Testis (tissue), 5 donors: ENCODE measurements at places on chromosomes 13 and 19. TPM values are rescaled to one million over a fixed set of nuclear protein-coding genes. Genes with fewer than 3 reads are reported as not detected.

GRCh38 chr19:49932041-49932451 lies 2.7 kb upstream of the NUP62 start:
- no peaks in the 10 kb centered on the region for H3K27me3 ChIP-seq
- H3K4me3 ChIP-seq: no peak overlapping the region
- peaks cover 14% of the 10 kb centered on the region for H3K4me1 ChIP-seq
- no peaks in the 10 kb centered on the region for H3K36me3 ChIP-seq

- no peak for DNase-seq
- no peaks in the 10 kb centered on the region for H3K4me1 ChIP-seq
- H3K36me3 ChIP-seq: no peaks in the 10 kb centered on the region
- H3K27ac ChIP-seq: no peak overlapping the region
- H3K4me3 ChIP-seq: no peak overlapping the region
- H3K27me3 ChIP-seq: no peaks in the 10 kb centered on the region
Measured at GRCh38 chr13:51955816-51956603, 55.2 kb downstream of the ATP7B start.

Gene LILRA1
- not detected for total RNA-seq

Gene KLK8
- 2.7 TPM for total RNA-seq
